ENCODE measurements at places on chromosomes 3 and 15.

DNA sequence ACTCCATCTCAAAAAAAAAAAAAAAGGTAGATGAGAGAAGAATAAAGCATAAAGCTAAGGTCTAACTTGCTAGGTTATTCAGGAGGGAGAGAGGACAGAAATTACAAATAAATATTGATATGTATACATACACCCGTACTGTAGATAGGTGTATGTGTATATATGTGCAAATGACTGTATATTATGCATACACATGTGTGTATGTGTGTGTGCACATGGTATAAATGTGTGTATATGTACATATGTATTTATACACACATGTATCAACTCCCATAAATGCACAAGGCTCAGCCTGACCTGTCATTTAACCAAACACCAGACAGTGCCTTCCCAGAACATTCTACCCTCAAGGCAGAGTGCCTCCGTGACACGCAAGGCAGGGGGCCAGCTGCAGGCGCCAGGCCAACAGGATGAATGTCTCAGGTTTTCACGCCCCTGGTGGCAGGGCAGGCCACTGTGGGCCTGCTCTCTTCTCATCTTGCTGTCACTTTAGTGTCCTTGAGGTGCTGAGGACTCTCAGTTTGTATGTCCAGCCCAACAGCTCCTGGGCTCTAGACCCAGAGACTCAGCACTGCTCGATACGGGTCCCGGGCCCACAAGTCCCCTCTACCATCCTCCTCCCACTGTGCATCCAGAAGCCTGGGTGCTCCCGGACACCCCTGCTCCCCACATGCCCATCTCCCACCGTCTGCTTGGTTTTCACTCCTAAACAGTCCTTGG is 40.4 kb downstream of the TM2D3 start:
- peaks cover 4% of the 10 kb centered on the region for H3K4me1 ChIP-seq
- no peak for DNase-seq
- H3K36me3 ChIP-seq = no peaks in the 10 kb centered on the region
- H3K4me3 ChIP-seq = no peak overlapping the region
- H3K27ac ChIP-seq = no peak overlapping the region
- no peaks in the 10 kb centered on the region for H3K27me3 ChIP-seq

GRCh38 chr15:63372018-63372705 is 9.5 kb downstream of the CA12 start:
- no peaks in the 10 kb centered on the region for H3K36me3 ChIP-seq
- no peaks in the 10 kb centered on the region for H3K4me1 ChIP-seq
- H3K4me3 ChIP-seq = no peak overlapping the region

GRCh38 chr15:89647191-89647851 is 7.9 kb downstream of the KIF7 start:
- H3K27me3 ChIP-seq = no peaks in the 10 kb centered on the region
- H3K36me3 ChIP-seq = peaks cover 28% of the 10 kb centered on the region
- H3K27ac ChIP-seq = no peak overlapping the region
- H3K4me1 ChIP-seq = no peaks in the 10 kb centered on the region

DNA sequence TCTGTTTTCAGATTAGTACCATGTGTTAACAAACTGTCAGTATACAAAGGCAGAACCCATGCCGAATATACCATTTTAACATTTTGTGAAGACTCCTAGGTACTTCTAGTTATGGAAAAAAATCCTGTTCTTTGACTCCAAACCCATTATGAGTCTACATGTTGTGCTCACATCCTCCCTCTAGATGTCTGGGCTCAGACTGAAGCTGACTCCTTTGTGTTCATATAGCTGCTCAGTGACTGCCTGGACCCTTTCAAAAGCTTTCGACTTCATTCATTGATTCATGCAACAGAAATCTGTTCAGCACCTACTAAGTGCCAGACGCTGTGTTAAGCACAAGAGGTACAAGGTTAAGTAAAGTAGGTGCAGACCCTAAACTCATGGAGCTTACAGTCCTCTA is 60.5 kb downstream of the MEGF11 start:
- peaks cover 4% of the 10 kb centered on the region for H3K4me1 ChIP-seq
- no peak overlapping the region for H3K4me3 ChIP-seq
- no peaks in the 10 kb centered on the region for H3K36me3 ChIP-seq
- no peak overlapping the region for H3K27ac ChIP-seq
- H3K27me3 ChIP-seq = no peaks in the 10 kb centered on the region

DNA sequence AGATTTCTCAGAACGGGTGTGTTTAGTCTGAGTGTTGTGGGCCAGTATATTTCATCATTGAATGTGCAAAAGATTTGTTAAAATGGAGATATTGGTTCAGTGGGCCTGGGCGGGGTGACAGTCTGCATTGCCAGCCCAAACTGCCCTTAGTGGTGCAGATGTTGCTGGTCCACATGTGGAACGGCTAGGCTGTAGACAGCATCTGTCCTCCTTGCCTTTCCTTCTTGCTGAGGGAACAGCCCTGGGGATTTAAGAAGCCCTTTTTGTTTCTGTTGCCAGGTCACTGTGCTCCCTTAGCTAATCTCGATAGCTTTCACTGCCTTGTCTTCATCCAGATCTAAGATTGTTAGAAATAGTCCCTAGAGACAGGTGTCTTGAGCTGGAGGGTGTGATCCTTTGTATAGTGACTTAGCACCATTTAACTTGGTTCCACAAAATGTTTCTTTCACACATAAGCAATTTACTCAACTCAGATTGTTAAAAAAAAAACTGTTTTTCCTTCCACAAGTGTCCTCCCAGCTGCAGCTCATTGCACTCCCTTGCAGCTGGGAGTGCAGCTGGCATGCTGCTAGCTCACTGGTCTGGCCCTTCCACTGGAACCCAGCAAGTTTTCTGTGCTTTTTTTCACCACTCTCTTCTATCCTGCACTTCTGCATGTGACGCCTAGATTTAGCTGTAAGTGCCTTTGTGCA is 37.5 kb downstream of the GAP43 start:
- no peaks in the 10 kb centered on the region for H3K36me3 ChIP-seq
- H3K4me1 ChIP-seq = peaks cover 3% of the 10 kb centered on the region
- DNase-seq = no peak
- no peaks in the 10 kb centered on the region for H3K27me3 ChIP-seq

DNA sequence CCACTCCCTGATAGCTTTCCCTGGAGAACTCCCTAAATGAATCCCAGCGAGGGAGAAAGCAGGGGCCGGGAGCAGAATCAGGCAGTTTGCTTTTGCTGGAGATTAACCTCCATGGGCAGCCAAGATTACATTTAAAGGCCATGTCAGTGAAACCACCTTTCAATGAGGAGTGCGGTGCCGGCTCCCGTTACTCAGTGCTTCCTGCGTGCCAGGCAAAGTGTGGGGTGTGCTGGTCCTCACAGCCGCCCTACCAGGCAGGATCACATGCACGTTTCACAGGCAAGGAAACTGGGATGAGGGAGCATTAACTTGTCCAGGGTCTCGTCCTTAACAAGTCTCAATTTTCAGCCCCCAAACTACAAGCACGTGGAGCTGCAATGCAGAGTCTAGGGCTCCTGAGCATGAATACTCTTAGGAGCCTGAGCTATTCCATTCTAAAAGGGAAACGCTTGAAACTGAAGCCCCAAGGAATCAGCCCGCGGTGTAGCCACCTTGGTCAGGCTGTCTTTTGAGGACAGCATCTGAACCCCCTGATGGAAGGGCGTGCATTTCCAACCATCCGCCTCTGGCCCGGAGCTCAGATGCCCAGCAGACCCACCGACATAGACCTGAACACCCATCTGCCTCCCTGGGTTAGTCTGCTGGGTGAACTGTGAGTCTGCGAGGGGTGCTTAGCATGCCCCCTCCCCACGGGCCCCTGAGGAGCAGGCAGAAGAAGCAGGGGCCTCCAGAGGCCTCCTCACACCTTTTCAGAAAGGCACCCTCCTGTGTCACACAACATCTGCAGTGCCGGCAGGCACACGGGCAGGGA is 5.6 kb downstream of the IGDCC3 start:
- peaks cover 42% of the 10 kb centered on the region for H3K36me3 ChIP-seq
- peaks cover 39% of the 10 kb centered on the region for H3K4me1 ChIP-seq
- H3K27me3 ChIP-seq = no peaks in the 10 kb centered on the region
- no peak overlapping the region for H3K4me3 ChIP-seq
- no peak for DNase-seq
- no peak overlapping the region for H3K27ac ChIP-seq

Measured in trophoblast cell (in vitro differentiated cells and primary cell).